ENCODE measurements at places on chromosomes 5 and 9.
A peak's percentile ranks its signal among the peaks of the same experiment; 100 is the strongest.

DNA sequence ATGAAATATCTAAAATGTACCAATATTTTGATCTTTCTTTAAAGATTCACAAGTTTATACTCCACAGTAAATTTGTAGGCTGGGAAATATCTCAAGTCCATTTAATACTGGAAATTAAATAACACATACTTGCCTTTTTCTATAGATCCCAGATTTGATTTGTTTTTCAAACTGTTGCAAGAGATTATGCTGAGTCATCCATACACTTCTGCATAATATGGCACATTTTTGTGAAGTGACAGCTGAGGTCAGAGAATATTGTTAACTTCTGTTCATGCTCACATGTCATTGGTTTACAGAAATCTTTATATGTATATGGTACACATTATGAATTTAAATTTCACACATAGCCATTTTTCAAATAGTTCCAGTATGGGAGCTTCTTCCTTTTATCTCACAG lies 1066.3 kb upstream of the NUDT12 start:
- peak; percentile 48 for DNase-seq

DNA sequence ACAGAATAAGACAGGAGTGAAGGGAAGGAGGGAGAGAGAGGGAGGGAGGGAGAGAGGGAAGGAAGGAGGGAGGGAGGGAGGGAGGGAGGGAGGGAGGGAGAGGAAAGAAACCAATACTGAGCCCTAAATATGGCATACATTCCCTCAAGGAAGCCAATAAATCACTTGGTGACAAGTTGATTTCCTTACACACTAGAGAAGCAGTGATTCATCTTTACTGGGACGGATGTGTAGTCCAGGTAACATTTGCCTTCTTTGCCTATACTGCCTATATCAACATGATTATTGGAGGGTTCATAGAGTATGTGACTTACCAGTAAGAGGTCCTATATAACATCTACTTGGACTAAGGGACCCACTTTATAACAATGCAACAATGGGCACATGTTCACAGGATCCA lies 83.2 kb downstream of the TRIM36 start:
- DNase-seq: no peak

- no peak for DNase-seq
Observed at GRCh38 chr9:136729144-136729543, 13.6 kb downstream of the LCN10 start.

- no peak for DNase-seq
Observed at GRCh38 chr5:63141591-63141990, 563.0 kb downstream of the LRRC70 start.

DNA sequence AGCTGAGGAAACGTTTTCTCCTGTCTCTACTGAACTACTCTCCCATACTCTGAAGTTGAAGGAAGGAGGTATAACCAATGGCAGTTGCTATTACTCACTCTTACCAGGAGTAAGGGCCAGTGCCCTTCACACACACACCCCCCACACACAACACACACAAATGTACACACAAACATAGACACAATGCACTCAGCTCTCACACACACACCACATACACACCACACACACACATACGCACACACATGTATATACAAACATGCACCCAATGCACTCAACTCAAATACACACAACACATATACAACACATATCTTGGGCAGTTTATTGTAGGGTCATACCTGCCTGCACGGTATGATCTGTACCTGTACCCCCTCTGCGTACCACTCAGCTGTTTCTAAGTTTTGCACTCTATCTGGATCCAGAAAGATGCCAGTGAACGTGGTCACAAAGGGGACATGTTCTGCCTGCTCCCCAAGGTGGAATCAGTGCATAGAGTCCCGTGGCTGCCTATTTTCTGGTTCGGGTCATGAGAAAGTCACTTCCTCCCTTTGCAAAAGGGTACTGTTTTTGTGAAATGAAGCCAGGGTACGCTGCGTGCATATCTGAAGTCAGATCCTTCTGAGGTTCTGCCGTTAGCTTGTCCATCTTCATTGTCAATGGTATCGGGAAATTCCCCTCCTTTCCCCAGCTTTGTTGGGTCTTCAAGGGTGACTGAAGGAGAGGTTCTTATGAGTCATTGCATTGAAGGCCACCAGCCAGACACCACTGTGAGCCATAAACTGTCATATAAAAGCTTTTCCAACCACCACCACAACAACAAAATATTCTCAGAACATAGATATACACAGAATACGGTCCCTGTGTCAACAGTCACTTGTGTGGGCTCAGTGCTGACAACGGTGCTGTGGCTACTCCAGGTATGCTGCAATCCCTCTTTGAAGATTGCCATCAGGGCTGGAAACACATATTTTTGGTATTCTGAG lies 131.9 kb downstream of the UGCG start:
- no peak for DNase-seq
